Osteocyte (in vitro differentiated cells): ENCODE measurements at places on chromosomes 3 and 15. TPM values are rescaled to one million over a fixed set of nuclear protein-coding genes. Genes with fewer than 3 reads are reported as not detected.

Gene DISP2
- total RNA-seq = 1.4 and 1.5 TPM in 2 replicates

Gene HIGD2B
- not detected in 2 replicates for total RNA-seq

Gene NDN
- 27.8 and 29.7 TPM in 2 replicates for total RNA-seq

Gene AGBL1
- total RNA-seq = not detected in 2 replicates

Gene EDC3
- total RNA-seq = 42.9 and 54.2 TPM in 2 replicates

Gene NRG4
- total RNA-seq = not detected in 2 replicates

Gene CP
- total RNA-seq = 0.32 TPM in 1 of 2 replicates, not detected in the other

Gene P2RY12
- not detected in 2 replicates for total RNA-seq

Gene AP4E1
- total RNA-seq = 12.3 and 12.4 TPM in 2 replicates

Gene GOLGA6B
- total RNA-seq = not detected in 2 replicates

Gene RLBP1
- total RNA-seq = not detected in 2 replicates

Gene TMEM40
- 2.0 and 2.4 TPM in 2 replicates for total RNA-seq

DNA sequence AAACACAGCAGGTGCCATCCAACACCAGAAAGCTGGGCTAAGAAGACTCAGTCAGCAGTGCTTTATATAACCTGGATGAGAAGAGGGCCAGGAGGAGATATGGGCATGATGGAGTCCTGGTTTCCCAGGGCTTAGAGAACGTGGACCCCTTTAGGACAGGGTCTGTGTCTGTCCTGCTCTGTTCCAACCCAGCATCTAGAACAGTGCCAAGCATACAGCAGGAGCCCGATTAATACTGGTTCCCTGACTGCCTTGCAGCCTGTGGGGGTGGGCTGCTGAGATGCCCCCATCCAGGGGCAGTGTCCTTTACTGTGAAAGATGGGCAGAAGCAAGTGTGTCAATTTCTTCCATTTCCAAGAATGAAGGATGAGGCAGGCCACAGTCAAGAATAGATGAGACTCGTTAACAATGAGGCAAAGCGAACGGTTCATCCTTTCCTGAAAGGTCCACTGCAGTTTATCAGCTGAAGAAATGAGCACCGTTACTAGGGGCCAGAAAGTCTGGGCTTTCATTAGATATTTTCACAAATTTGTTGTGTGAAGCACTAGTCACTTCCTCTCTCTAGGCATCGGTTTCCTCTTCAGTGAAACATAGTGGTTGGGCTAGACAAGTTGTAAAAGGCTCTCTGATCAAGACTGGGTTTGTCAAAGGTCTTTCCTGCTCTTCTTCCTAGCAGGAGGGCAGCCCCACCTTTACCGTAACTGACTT lies 72.0 kb upstream of the HERC1 start:
- no peak for DNase-seq

GRCh38 chr15:23897091-23897490 lies 210.0 kb upstream of the NDN start:
- DNase-seq = no peak

DNA sequence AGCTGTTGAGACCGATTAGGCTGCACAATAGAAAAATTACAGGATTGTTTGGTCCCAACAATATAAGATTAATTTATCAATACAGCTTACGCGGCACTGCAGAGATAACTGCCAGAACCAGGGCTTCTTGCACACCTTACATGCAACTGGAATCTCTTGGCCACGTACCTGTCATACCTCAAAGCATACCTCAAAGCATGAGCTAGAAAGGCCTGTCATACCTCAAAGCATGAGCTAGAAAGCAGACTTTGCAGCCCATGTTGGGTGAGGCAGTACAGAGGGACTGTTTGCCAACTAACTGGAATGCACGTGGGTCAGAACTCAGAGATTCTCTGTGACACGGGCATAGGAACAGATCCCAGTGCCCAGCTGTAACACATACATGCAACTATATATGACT lies 34.7 kb downstream of the NTRK3 start:
- no peak for DNase-seq

GRCh38 chr15:39833515-39833981 lies 50.9 kb upstream of the FSIP1 start:
- DNase-seq = no peak

- no peak for DNase-seq
Observed at GRCh38 chr3:124780761-124781475, 50.7 kb downstream of the UMPS start.

- DNase-seq = no peak
Observed at GRCh38 chr15:98843844-98844243, 163.7 kb downstream of the PGPEP1L start.

GRCh38 chr15:93382200-93382820 lies 293.3 kb upstream of the RGMA start:
- DNase-seq = no peak

- no peak for DNase-seq
Observed at GRCh38 chr15:39184701-39185390, 396.0 kb upstream of the THBS1 start.

DNA sequence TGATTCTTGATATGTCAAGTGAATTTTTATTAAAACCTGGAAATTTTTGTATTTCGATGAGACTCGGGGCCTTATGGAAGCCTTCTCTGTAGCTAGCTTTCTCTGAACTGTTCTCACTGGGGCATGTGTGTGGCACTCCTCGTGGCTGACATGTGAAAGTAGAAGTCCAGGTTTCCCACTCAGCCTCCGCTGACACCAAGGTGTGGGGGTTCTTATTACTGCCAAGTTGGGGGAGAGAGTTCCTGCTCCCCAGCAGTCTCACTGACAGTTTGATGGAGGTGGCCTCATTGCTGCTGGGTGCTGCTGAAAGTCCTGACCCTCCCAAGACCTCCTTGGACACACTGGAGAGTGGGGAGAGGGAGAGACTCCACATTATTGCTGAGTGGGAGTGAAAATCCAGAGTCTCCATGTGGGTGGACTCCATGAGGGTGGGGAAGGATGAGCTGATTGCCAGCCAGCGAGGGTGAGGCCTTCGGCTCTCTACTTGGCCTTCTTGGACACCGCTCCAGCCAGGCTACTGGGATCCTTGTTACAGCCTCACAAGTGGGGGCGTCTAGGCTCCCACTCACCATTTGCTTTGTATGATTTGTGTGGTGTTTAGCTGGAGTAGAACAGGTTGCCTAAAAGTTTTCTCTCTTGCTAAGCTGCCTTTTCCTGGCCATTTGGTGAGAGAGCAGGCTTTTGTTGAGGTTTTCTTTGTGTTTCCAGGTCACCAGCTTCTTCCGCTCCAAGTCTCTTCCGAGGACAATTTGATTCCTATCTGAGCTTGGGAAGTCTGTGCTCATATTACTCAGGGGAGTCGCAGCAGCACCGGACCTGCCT lies 64.1 kb downstream of the LSM3 start:
- peak; percentile 73 for DNase-seq

DNA sequence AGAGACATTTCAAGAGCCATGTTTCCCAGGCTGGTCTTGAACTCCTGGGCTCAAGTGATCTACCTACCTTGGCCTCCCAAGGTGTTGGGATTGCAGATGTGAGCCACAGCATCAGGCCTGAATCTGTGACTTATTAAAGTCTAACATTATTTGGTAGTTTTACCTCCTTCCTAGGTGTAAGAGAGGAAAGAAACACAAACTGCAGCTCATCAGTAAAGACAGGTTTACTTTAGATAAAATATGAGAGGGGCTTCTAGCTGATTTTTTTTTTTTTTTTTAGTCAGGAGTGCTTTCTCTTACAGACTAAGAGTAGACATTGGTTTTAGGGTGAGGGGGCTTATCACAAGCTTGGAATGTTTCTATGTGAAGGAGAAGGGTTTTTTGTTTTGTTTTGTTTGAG lies 63.9 kb upstream of the RNU6-1 start:
- peak; percentile 19 for DNase-seq

DNA sequence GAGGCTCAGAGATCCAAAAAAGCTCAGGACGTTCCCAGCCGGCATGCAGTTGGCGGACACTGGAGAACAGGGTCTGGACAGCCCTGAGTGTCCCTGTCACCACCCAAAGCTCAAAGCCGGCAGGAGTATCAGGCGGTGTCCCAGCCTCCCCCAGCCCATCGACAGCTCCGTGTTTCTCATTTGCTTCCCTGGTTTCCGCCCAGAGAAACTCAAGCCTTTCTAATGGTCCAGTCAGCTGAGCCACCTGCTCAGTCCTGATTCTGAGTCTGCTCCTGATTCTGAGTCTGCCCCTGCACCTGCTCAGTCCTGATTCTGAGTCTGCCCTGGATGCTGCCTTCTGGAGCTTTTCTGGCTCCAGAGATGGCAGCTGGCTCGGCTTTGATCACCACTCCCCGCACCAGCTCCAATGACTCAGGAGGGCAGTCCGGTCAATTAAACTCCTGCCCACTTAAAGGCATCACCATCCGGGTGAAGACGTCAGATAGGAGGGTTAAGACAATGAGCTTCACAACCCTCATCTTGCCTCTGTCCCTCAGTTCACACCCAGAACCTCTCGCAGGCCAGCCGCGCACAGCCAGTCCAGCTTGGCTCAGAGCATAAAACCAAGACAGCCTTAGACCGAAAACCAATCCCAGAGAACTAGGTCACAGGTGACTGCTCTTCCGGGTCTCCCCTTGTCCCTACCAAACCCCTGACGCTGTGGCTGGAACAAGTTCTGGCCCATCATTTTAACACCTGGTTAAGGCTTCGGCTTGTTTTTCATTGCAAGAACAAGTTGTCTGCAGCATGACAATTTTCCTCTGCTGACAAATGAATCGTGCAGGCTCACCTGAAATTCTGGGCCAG lies 6.8 kb downstream of the PCSK6 start:
- DNase-seq = no peak

GRCh38 chr15:101440846-101441590 lies 48.5 kb downstream of the PCSK6 start:
- DNase-seq = peak; percentile 54

DNA sequence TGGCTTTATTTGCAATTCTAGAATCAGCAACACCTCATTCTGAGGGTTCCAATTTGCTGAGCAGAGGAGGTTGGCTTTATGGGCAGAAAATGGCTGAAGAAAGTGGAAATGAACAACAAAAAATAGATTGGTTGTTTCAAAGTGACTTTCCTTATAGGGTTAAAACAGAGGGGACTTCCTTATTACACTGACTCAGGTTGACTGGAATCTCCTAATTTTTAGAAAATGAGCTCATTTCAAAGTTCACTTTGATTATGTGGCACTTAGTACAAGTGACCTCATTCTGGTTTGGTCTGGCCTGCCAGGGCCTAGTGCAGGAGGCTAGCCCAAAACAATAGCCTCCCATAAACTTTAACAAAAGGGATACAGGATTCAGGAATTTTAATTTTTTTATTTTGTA lies 41.4 kb downstream of the NFKBIZ start:
- no peak for DNase-seq

DNA sequence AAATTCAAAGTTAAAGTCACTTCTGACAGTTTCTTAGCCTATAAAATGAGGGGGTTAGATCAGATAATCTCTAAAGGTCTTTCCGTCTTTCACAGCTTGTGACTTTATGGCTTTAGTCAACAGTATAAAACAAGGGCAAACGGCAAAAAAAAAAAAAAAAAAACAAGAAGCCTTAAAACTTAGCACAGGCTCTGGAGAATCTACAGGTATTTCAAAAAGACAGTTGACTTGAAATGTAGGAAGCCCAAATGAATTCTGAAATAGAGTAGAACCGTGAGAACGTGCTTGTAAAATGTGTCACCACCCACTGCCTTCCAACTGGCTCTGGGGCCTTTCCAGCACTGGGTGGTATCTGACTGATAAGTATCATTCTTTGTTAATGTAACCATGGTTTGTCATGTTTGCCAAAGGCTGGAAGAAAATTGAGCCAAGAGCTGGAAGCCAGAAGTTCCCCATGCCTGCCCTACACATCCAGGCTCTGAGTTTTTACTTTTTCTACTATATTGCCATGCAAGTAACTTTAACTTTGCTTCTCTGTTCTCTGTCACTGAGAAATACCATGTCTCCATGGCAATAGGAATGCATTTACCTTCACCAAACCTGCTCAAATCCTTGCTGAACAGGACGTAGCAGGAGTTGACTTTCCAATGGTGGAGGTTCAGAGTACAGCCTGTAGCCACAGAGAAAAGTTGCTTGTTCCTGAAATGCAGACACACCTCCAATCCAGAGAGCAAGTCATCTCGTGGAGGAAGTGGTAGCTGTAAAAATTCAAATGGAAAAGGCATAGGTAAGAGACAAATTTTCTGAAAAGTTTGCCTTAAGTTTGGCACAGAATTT lies 35.8 kb upstream of the THSD4 start:
- no peak for DNase-seq

DNA sequence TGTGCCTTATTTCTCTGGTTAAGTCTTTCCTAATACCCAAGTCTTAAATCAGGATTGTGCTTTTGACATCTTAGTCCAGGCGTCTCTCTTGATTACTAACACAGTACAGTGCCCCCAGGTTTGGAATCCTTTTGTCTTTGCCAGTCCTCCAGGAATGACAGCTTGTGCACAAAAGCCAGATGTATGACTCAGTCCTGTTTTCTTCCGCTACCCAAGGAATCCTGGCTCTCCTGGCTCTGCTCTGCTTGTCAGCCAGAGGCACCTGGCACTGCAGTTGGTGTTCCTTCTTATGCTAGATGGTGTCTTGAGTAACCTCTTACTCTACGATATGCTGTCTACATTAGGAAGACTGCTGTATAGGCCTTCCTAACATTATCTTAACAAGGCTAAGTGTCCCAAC lies 728.2 kb upstream of the NECTIN3 start:
- DNase-seq = no peak

- DNase-seq = no peak
Observed at GRCh38 chr3:146625186-146625775, 20.1 kb upstream of the PLSCR5 start.

DNA sequence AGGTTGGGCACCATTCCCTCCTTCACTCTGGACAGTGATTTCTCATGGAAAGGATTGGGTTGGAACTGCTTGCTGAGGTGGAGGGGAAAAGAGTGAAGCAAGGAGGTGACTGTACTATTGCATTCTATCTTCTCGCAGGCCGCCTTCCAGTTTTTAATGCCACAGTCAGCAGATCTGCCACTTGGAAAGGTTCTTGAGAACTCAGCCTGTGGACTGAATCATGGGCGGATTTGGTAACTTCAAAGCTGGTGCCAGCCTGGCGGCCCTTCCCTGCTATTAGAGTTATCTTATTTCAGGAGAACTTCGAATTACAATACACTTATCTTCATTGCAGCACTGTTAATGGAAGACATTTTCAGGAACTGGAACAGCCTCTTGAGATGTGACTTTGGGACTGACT lies 23.1 kb upstream of the SLC28A2 start:
- no peak for DNase-seq

DNA sequence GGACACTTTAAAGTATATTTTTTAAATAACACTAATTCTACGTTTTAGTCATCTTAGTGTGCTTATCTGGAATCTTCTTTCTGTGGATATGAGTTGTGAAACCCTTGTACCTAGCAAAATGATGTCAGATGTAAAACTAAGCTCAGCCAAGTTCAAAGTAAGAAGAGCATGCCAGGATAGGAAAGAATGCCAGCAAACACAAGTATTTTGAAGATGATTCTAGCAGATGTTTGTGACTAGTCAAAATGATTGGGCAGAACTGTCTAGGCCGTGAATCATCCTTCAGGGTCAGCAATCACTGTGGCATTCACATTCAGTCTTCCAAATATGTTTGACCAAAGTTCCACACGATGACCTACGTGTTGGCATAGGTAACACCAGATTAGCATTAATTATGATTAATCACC lies 5.4 kb upstream of the PLOD2 start:
- DNase-seq = no peak

- DNase-seq = no peak
Observed at GRCh38 chr15:88323976-88324740, 67.6 kb upstream of the NTRK3 start.
